Stimulated activated CD4-positive, alpha-beta T cell treated with anti-CD3 and anti-CD28 coated beads, Interleukin-4, amount 100 ng/mL, for 4 hours (primary cell): ENCODE measurements at places on chromosomes 13 and 19.

GRCh38 chr13:97493456-97493855, 59.5 kb downstream of the RAP2A start:
- DNase-seq, result no peak

- peak; percentile 51 for DNase-seq
Observed at GRCh38 chr19:3494559-3494958, 5.9 kb downstream of the DOHH start.

DNA sequence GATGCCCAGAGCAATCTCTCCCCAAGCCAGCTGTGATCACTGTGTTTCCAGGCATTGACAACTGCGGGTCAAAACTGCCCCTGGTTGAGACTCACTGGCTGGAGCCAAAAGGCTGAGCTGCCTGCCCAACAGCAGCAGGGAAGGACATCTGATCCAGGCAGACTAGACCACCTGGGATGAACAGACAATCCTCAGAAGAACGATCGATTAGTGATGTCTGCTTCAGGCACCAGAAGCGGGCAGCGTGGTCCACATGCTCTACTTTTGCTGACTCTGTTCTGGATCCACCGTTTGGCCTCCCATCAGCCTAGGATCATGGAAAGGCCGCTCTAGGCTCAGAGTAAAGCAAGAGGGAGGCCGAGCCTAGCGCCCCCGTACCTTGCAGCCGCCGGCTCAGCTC, 9.9 kb upstream of the GP6 start:
- no peak for DNase-seq

GRCh38 chr13:75771226-75771625, 135.1 kb downstream of the LMO7 start:
- DNase-seq, result no peak

- DNase-seq, result peak; percentile 60
Observed at GRCh38 chr19:32675720-32676185, at the start of gene RGS9BP. TSS of gene RGS9BP (plus strand) at chr19:32675848. CDS start at chr19:32676264, 416 bp downstream.

DNA sequence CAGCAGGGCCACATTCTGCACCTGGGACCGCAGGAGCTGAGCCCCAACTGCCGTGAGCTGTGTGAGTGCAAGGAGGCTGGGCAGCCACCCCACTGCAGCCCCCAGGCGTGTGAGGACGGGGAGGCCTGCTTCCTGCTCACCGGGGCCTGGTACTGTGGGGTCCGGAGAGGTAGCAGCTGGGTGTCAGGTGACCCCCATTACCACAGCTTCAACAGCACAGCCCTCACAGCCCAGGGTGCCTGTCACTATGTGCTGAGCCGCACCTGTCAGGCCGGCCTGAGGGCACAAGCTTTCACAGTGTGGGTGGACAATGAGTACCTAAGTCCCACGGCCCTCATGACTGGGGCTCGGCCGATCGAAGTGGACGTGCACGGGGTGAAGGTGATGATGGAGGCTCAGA, 35.8 kb upstream of the FXYD3 start:
- DNase-seq, result no peak

DNA sequence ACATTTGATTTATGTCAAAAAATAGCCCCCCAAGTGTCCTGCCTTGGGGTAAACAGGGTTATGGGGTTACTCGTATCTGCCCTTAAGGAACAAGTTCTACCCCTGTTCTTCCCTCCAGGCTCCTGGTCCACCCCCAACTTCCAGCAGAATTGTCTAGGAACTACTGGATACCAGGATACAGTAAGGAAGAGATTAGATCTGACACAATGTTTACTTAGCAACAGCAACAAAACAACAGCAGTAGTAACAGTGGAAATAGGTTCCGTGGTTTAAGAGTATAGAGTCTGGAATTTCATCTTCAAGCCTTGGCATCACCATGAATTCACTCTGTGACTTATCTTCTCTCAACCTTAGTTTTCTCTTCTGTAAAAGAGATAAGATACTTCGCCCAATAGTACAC, 1.7 kb upstream of the FAM98C start:
- DNase-seq, result no peak

- no peak for DNase-seq
Observed at GRCh38 chr19:1455336-1456120, 5.6 kb downstream of the APC2 start.

DNA sequence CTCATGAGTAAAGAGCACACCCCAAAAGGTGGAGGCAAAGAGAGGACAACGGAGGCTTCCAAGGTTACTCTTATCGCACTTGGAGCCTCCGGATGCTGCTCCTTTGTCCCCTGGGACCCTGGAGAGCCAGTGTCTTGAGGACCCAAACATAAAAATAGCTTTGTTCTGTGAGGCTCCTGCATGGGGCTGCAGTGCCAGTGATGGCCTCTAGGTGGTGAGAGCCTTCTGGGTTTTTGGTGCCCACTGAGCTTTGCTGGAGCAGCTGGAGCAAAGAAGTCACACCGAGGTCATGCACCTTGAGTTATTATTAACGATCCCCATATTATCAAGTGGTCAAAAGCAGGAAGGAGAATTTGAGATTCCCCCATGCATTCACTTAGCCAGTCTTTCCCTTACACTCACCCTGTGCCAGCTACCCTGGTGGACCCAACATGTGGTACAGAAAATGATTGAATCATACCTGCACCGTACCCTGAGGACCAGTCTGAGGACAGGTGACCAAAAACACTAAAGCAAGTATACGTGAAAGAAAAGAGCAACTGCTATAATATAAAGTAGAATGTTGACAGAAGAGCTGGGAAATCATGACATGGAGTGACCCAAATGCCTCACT, 41.5 kb downstream of the ZNF682 start:
- DNase-seq, result peak; percentile 2

DNA sequence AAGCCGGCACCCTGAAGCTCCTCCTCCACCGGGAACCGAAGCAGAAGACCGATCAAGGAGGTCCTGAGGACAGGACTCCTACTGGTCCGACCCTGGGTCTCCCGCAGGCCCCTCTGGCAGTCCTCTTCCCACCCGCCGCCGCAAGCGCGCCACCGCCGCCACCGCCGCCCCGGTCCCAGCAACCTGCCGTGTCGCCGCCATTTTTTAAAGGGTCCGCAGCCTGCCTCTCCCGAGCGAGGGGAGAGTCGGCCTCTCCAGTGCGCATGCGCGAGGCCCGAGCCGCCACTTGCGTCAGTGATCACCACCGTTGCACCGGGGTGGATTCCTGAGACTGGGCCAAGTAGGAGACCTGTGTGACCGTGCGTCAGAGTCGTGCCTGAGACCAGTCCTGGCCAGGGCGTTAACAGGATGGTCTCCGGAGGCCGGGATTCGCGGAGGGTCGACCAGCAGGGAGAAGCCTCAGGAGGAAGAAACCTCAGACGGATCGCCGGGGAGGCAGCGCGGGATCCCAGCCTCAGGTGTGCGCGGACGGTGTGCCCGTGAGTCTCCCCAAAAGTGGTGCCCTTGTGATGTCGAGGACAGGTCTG, 51.6 kb downstream of the ZNF146 start:
- no peak for DNase-seq

DNA sequence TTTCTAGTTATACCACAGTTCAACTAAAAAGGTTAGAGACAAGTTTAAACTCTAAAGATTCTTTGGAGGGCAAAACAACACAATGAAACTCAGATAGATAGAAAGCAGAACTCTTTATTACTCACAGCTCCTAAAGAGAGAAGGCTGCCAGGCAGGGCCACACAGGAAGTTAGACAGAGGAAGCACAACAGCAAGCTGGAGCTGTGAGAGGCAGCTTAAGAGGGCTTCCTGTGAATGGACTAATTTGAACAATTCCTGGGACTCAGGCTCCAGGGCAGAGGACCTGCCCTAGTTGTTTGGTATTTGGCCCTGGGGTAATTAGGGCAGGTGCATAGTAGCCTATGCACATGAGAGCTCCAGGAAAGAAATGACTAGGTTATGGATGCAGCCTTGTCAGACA, 803.6 kb downstream of the DIAPH3 start:
- no peak for DNase-seq

DNA sequence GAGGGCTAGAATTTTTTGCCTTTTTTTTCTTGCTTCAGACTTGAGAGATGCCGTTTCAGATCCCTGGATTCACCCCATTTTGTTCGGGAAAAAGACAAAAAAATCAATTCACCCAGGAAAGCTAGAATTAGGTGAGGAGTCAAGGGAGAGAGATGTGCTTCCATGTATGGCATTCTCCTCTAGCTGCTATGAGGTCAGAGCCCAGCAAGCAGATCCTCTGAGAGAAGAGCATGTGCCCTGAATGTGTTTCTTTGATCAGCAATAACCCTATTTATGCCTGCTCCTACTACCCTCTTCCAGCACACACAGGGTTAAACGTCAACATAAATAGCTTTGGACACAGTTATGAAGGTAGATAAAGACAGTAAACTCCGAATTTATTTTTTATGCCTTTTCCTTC, 53.6 kb downstream of the NDFIP2 start:
- no peak for DNase-seq

DNA sequence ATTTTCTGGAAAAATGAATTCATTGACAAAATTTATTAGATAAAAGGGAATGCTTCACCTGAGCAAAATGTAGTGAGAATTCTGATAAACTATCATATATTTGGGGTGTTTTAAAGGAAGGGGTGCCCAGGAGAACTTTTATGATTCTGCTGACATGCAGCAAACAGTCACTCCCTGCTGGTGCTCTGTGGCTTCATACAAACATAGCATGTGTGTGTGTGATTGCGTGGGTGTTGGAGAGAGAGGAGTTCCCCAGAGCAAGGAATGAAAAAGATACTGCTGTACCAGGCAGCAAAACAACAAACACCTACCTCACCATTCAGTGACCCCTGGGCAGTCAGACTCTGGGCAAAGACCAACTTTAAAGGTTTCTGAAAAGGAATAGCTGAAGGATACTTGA, 546.7 kb downstream of the RFC3 start:
- no peak for DNase-seq

DNA sequence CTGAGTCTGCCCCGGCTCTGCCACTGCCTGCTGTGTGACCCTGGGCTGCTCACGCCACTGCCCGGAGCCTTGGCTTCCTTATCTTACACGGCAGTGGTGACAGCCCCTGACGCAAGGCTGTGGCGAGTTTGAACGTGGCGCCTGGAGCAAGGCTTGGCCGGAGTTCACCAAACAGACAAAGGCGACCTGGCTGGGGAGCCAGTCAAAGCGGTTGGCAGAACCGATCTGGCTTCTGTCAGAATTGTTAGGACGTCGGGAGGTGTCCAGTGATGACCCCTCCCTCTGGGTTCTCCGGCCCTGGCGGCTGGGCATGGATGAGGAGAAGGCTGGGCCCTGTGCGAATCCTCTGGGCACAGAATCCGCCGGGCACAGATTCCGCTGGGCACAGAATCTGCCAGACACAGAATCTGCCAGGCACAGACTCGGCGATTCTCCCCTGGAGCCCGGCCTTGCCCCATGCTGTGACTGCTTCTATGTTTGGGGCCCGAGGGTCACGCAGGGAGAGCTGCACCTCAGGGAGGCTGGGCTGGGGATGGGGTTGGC, 11.7 kb upstream of the TMEM255B start:
- no peak for DNase-seq

- no peak for DNase-seq
Observed at GRCh38 chr19:3111586-3112247, 17.6 kb downstream of the GNA11 start.

GRCh38 chr19:35779033-35779432, 3.7 kb downstream of the ARHGAP33 start:
- no peak for DNase-seq

DNA sequence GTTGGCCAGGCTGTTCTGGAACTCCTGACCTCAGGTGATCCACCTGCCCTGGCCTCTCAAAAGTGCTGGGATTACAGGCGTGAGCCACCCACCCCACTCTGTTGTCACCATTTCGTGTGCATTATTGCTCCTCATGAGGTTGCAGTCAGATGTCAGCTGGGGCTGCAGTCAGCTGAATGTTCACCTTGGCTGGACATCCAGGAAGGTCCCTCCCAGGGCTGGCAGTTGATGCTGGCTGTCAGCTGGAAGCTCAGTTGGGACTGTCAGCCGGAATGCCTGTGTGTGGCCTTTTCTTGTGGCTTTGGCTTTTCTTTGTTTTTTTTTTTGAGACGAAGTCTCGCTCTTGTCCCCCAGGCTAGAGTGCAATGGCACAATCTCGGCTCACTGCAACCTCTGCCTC, 6.6 kb downstream of the MEGF8 start:
- DNase-seq, result no peak

- no peak for DNase-seq
Observed at GRCh38 chr13:33349986-33350826, 64.7 kb upstream of the STARD13 start.

DNA sequence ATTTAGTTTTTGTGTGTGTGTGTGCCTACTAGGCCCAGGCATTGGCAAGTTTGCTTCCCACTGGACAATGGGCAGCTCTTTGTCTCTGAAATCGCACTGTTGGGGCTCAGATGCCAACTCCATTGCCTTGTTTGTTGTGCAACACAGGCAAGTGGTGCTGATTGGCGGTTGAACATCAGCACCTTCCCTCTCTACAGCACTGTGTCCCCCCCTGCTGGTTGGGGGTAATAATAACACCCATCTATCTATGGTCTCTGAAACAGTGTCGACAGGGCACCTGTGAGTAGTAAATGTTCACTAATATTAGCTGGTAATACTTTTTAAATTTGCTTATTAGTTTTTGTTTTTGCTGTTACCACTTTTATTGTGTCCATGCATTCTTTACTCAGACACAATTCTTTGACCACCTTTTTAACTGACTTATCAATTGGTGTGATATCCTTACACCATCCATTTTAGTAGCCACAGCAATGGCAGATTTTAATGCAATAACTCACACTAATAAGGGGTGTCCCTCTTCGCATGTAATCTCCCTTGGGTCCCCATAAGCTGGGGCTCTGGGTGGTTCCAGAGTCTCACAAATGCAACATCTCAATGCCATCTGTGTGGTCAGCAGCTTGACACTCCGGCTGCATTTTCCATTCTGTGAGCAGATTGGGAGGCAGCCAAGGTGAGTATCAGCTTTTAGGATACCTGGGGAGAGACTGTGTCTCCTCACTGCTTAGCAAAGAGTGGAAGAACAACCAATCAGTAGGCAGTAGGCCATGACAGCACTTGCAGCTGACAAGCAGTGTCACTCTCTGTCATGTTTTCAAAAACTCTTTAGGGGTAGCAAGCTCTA, 47.7 kb upstream of the UQCRFS1 start:
- no peak for DNase-seq

DNA sequence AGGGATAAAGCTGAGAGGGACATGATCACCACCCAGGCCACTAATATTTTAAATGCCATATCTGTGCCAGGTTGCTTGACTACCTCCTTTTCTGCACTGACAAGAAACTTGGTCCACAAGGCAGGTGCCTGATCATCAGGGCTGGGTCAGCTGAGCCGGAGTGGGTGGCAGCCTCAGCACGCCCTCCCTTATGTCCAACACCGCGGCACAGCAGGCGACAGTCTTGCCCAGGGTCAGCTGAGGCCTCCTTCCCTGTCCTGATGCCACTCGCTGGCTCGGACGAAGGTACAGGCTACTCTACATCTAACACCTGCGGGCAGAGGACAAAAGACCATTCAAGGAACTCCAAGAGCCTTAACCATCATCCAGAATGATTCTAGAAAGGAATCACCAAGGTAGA, 16.9 kb downstream of the ZC3H4 start:
- DNase-seq, result no peak

GRCh38 chr13:109275852-109276251, 510.5 kb downstream of the IRS2 start:
- no peak for DNase-seq
